ENCODE measurements at places on chromosomes 5 and 9.

DNA sequence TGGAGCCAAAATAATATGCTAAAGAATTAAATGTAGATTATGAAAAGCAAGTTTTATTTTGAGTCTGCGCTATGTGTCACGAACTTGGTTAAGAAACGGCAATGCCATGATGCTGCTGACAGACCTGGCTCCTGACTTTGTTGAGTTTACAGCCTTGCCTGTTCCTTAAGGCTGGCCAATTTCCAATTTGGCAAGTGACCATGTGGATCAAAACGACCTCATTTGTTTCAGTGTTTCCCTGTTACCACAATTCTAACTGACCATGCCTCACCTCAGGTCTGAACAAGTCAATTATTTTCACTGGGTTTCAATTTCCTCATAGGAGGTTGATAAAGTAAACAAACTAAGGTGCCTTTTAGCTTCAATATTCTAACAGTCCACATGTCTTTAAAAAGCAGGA lies 461.4 kb downstream of the ZNF608 start:
- DNase-seq: no peak

DNA sequence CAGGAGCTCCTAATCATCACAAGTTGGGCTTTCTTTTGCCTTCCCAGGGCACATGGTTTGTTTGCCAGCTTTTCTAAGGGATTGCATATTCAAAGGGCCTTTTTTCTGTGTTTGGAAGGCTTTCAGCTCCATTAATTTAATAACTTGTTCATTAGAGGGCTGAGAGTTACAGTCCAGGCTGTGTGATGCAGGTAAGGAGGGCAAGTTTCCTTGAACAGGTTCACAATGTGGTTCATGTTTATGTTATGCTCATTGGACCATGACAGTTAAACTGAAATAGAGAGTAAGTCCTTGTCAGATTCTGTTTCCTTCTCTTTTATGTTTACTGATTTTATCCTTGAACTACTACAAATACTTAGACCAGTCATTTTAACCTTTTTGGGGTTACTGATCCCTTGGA lies 174.4 kb downstream of the MARCHF11 start:
- no peak for DNase-seq

- no peak for DNase-seq
These were observed 160.4 kb downstream of the NSG2 start for GRCh38 chr5:174205939-174206338.

DNA sequence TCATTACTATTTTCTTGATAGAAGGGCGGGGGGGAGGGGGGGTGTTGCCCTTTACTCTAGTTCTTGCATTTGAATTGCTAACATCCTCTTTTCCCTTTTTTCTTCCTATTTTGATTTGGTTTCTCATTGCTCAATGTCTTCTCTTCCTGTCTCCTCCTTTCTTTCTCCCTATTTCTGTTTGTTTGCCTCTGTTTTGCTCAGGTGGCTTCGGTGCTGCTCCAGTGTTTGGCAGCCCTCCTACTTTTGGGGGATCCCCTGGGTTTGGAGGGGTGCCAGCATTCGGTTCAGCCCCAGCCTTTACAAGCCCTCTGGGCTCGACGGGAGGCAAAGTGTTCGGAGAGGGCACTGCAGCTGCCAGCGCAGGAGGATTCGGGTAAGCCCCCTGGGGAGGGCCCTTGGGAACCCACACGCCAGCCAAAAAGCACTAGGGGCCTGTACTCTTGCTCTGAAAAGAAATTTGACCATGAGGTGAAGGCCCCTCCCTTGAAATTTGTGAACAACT lies 48.3 kb downstream of the FAM78A start:
- DNase-seq: no peak

- no peak for DNase-seq
These were observed 104.8 kb downstream of the SREK1 start for GRCh38 chr5:66248874-66249273.

DNA sequence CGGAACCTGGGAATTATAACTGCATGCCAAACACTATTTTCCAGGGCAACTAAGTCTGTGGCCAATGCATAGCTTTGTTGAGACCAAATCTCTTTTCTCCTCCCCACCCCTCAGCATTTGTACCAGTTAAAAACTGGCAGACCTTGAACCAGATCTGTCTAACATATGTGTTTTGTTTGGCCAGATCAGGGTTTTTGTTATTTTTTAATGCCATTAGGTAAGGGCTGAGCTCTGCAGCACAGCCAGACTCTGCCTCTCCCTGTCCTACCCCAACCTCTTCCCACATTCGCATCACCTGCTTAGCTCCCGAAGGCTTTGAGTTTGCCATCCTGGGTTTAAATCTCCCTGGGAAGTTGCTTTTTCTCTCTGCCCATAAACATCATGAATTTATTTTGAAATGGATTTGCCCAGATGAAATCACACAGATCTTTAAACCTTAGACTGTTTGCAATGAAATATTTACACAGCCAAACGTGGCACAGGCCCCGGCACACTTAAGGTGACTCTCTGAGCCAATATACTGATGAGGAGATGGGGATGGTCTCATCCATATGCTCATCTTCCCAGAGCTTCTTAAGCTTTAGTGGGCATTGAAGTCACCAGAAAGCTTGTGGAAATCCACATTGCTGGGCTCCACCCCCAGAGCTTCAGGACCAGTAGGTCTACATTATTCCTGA lies 54.0 kb upstream of the ALDH1B1 start:
- no peak for DNase-seq

DNA sequence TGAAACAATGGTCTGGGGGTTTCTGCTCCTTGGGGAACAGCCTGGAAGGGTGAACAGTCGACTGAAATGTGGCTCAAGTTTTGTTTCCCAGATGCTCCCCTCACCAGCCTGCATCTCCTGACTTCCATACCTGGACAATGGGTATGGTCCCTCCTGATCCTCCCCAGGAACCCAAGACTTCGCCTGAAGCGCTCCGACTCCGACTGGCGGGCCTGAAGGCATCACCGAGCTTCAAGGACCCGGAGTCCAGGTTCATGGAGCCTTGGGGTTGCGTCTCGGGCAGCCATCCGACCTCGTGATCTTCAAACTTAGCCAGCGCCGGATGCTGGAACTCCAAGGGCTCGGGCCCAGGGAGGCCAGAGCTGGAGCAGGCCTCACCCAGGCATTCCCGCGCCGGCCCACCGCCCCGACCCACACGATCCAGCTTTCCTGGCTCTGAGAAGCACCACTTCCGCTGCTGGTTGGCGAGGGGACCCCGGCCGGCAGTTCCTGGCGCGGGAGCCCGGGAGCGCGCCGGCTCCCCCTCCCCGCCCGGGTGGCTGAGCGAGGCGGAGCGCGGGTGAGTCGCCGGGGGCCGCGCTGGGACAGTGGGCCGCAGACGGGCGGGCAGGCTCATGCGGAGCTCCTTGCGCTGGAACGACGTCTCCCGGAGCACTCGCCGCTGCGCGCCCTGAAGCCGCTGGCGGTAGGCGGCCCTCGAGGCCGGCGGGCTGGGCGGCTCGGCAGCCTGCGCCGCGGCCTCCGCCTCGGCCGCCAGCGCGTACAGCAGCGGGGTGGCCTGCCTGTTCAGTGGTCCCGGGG lies 5.2 kb downstream of the SHROOM1 start:
- DNase-seq: peak; percentile 30

- DNase-seq: no peak
These were observed 54.5 kb upstream of the RAPGEF1 start for GRCh38 chr9:131794393-131794792.

- no peak for DNase-seq
These were observed 74.6 kb downstream of the LRRC70 start for GRCh38 chr5:62653001-62653863.

DNA sequence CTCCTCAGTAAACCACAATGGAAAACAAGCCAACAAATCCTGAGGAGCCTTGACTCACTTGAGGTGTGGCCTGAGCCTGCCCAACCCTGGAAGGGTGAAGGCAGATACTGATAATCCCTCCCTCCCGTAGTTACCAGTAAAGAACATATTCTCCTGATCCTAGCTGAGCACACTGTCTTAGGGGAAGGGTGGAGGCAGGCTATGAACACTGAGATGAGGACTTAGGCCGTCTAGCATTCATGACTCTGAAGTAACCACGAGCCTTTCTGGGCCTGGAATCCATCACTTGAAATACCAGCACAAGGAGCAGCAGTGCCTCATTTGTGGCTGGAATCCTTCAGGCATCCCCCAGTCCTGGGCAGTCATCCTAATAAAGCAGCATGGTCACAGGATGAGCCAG lies 124.5 kb upstream of the PRLR start:
- DNase-seq: no peak

- DNase-seq: no peak
These were observed 290.4 kb downstream of the TMEM167A start for GRCh38 chr5:82786748-82787147.

DNA sequence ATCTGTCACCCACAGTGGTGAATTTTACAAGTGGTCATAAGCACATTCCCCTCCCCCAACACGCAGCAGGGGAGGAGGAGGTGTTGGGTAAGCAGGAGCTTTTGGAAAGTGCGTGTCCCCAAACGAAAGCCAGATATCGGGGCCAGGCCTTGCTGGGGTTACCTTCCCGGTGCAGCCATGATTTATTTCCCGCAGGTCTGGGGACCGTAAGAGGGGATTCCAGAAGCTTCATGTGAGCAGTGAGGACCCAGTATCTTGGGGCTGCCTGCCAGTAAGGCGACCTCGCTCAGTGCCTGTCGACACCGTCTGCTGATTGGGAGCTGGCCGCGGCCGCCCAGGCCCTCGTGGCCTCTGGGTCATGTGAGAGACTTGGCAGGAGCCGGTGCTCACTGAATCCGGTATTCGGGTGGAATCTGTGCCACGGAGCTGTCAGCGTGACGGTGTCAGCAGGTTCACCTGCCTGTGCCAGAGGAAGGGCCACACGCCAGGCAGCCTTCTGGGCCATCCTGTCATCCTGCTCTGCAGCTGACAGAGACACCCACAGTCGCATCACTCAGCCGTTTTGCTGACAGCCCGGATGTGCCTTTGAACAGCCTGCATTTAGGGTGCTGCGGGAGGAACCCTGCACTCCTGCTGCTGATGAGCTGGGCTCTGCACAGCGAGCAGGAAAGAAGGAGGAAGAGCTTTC lies 37.3 kb downstream of the SEC61B start:
- DNase-seq: peak; percentile 26

GRCh38 chr5:40962207-40962955 lies 53.1 kb downstream of the C7 start:
- DNase-seq: no peak

GRCh38 chr5:146071171-146071570 lies 34.2 kb downstream of the PLAC8L1 start:
- no peak for DNase-seq

GRCh38 chr5:96151891-96152290 lies 190.2 kb upstream of the ELL2 start:
- DNase-seq: no peak

DNA sequence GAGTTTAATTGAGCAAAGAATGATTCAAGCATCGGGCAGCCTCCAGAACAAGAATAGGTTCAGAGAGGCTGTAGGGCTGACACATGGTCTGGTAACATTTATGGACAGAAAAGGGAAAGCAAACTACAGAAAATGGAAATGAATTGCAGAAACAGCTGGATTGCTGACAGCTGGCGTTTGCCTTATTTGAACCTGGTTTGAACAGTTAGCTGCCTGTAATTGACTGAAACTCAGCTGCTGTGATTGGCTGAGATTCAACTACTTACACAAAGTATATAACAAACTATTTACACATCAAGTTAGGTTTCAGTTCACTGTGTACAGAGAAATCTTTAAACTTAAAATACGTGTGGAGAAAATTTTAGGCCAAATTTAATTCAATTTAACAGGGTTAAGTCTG lies 441.7 kb downstream of the PRELID2 start:
- no peak for DNase-seq

DNA sequence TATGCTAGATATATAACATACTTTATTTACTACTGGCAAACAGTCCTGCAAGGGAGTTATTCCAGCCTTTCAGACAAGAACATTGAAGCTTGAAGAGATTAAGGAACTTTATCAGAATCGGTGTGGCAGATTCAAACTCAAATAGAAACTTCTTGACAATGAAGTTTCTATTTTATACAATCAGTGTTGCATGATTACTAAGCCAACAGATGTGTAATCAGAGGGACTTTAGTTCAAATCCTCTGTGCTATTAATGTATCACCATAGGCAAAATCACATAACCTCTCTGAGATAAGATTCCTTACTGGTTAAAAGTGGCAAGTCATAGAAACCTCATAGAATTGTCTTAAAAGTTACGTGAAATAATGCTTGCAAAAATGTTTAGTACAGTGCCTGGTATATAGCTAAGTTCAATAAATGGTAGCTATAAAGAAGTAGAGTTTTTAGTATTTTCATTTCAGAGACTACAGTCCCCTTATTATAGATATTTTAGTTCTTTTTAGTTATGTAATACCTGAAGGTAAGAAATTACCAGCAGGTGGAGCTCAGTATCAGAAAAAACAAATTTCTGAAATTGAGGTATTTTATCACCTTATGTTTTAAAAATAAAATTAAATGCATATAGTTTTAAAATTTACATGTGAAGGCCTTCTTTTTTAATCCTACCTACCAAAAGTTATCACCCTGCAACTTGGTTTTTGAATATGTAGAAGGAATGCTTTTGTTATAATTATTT lies 172.1 kb downstream of the FER start:
- DNase-seq: no peak

DNA sequence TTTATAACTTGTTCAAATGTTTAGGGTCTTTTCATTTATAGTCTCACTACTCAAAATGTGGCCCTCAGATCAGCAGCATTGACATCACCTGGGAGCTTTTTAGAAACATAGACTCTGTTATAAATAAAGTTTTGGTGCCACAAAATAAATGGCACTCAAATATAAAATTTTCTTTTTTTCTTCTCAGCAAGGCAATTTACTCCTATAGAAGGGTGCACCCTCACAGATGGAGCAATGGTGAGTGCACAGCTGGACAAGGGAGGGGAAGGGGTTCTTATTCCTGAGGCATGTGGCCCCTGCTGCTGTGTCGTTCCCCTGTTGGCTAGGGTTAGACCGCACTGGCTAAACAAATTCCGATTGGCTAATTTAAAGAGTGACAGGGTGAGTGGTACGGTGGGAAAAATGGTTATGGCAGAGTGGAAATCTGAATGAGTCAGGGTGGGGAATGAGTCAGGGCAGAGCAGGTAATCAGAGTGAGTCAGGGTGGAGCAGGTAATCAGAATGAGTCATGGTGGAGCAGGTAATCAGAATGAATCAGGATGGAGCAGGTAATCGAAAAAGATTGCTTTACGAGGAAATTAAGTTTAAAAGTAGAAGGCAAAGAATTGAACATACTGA lies 31.8 kb upstream of the C7 start:
- DNase-seq: peak; percentile 5

DNA sequence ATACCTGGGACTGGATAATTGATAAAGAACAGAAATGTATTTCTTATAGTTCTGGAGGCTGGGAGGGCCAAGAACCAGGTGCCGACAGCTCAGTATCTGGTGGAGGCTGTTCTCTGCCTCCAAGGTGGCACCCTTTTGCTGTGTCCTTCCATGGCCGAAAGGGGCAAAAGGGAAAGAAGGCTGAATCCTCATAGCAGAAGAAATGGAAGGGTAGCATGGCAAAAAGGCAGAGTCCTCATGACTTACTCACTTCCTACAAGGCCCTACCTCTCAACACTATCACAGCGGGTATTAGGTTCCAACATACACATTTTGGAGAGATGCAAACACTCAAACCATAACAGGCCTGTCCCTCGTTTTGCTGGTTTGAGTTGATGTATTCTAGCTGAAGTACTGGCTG lies 25.1 kb upstream of the MED10 start:
- DNase-seq: no peak
